HTR-8/SVneo (cell line): ENCODE measurements at places on chromosomes 16 and 17.

GRCh38 chr17:75364078-75364477, 41.4 kb downstream of the GRB2 start:
- DNase-seq: peak; percentile 59

- no peak for DNase-seq
These were observed 4.7 kb downstream of the DYNC1LI2 start for GRCh38 chr16:66746682-66747081.

DNA sequence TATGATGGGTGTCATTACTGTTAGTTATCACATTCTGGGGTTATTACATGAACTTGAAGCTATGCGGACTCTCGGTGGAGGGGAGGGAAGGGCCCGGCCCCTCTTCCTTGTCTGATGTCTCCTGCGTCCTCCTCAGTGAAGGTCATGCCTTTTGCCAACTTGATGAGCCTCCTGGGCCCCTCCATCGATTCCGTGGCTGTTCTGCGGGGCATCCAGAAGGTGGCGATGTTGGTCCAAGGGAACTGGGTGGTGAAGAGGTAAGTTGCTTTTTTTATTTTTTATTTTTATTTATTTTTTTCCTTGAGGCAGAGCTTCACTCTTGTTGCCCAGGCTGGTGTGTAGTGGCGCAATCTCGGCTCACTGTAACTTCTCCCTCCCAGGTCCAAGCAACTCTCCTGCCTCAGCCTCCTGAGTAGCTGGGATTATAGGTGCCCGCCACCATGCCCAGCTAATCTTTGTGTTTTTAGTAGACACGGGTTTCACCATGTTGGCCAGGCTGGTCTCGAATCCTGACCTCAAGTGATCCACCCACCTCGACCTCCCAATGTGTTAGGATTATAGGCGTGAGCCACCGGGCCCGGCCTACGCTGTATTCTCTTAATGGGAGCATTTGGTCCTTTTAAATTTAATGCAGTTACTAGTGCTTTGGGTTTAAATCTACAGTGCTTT, 21.6 kb downstream of the POLR3E start:
- DNase-seq: peak; percentile 27

DNA sequence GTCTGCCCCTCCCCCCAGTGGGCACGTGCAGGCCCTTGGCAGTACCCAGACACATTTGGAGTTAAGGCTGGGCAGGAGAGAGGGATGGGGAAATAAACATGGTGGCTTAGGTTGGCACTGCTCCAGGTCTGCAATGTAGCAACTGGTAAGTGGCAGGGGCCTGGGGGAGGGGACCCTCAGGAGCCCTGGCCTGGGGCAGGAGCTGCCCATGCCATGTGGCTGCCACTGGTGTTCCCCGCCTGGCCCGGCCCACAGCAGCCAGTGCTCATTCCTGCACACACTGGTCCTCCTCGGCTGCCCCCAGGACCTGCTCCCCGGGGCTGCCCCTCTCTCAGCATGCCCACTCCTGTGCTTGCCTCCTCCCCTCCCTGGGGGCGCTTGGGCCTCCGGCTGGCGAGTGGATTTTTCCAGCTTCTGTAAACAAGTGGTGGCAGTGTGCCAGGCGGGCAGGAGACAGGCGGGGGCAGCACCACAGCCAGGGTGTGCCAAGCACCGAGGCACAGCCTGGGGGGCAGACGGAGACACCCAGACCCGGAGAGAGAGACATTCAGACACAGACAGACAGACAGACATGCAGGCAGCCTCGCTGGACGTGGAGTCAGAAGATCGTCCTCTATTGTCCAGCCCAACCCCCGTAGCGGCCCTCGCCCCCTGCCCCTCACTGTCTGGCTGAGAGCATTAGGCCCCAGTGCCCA, 9.4 kb downstream of the THRA start:
- no peak for DNase-seq

DNA sequence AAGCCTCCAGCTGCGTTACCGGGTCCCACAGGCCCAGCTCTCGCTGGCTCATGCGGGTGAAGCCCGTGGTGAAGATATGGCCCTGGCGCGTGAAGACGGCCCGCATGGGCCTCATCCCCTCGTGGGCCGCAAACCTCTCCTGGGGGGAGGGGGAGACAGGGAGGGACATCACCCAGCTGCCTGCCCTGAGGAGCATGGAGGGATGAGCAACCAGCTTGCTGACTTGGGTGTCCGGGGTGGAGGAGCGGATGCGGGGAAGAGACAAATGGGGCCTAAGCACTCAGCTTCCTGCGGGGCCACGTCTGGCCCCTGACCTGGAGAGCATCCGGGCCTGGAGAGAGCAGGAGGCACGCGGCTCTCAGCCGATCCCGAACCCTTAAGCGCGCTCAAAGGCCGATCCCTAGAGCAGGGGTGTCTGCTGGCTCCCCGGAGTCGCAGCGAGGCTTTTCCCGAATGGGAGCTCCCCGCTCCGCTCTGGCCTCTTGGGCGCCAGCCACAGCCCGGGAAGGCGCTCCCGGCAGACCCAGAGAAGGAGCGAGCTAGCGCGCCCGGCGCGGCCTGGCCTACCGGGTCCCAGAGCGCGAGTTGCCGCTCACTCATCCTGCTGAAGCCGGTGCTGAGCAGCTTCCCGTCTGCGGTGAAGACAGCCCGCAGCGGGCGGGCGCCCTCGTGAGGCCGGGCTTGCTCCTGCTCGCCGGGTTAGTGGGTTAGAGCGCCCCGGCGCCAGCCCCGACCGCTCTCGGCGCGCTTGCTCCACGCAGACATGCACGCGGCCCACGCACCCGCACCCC, 5.0 kb downstream of the CORO6 start:
- DNase-seq: no peak

DNA sequence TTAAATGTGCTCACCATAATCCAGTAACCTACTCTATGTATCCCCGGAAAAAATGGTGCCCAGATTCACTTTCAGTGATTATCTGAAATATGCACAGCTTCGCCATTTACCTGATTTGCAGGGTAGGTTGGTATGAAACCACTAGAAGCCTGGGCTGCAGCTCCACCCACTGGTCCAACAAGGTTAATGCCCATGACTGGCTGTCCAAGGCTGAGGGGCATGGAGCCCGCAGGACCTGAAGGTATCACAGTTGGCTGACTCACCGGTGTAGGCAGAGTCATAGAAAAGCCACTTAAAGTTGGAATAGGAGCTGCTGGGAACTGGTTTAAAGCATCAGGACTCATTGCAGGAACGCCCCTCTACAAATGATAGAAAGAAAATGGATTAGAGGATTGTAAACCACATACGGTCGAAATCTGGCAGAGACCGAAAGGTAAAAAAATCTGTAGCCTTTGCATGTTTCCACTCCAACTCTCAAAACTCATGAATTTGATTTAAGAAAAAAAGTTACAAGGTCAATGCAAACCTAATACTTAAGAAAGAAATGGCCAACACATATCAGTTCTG, 38.6 kb downstream of the SYNRG start:
- peak; percentile 88 for DNase-seq

GRCh38 chr17:70190959-70191805, 21.9 kb downstream of the KCNJ2 start:
- no peak for DNase-seq

DNA sequence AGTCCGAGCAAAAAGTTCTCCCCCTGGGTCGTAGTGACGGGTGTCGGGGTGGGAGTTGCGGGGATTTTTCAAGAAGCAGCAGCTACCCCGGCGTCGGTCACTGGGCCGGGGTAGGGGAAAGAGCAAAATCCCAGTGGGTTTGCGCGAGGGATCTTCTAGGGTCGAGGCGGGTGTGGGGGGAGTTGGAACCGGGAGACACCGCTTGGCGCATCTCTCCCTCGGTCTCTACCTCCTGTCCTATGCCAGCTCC, 2.3 kb upstream of the UBTF start:
- DNase-seq: peak; percentile 47

- no peak for DNase-seq
These were observed 91.6 kb downstream of the ZDHHC7 start for GRCh38 chr16:84919708-84920107.

DNA sequence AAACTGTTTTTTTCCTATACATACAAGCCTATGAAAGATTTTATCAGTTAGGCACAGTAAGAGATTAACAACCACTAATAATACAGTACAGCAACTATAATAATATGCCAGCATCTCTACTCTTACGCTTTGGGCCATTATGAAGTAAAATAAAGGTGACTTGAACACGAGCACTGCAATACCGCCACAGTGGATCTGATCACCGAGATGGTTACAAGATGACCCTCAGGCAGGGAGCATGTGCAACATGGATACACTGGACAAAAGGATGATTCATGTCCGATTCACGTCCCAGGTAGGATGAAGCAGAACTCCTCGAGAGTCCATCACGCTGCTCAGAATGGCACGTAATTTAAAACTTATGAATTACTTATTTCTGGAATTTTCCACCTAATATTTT, 10.5 kb downstream of the PELP1 start:
- DNase-seq: no peak

DNA sequence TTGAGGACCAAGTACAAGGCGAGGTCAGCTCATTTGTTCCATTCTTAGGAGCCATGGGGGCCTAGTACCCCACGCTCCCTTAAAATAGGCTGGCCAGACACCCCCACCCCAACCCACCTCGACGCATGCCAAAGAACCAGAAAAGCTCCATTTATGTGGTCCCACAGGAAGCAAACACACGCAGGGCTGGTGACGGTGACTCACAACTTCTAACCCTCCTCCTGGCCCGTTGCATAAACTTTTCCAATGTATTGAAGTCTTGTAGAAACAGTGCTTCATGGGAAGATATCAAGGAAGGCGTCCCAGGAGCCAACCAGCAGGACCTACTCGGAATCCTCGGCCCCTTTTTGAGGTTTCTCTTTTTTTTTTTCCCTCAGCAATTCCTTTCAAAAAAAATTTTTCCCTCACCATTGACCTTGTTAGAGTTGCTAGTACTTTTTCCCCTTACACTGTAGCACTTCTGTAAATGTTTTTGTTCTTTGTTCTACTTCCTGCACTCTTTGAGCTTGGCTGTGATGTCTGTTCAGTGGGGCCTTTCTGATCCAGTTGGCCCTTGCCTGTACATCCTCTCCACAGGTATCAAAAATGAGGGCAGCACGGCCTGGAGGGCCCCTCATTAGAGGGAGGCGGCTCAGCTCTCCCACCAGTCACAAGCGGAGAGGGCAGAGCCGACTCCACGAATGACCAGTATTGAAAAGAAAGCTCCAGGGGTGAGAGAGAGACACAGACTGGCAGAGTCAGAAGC, 208.3 kb downstream of the RGS9 start:
- no peak for DNase-seq

- no peak for DNase-seq
These were observed 73.3 kb upstream of the CNEP1R1 start for GRCh38 chr16:49951574-49952195.

GRCh38 chr17:42179911-42180410, 981 bp downstream of the KCNH4 start:
- peak; percentile 53 for DNase-seq

GRCh38 chr17:10169290-10169689, 29.1 kb downstream of the GAS7 start:
- no peak for DNase-seq

GRCh38 chr17:57892146-57892819, 42.4 kb upstream of the MRPS23 start:
- peak; percentile 91 for DNase-seq

DNA sequence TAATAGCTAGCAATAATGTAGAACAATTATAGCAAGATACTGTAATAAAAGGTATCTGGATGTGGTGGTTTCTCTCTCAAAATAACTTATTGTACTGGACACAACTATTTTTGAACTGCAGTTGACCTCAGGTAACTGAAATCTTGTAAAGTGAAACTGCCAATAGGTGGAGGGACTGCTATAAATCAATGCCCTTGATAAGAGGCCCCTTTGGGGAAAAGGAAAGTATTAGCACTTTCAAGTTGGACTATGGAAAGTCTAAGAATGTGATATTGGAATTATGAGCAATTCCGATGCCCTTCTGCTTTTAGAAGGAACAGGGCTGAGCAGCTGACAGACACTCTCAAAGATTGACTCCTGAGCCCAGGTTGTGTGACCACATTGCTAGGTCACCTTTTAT, 44.5 kb upstream of the ARHGAP44 start:
- no peak for DNase-seq

GRCh38 chr17:557371-557770, 157.3 kb downstream of the VPS53 start:
- DNase-seq: no peak

DNA sequence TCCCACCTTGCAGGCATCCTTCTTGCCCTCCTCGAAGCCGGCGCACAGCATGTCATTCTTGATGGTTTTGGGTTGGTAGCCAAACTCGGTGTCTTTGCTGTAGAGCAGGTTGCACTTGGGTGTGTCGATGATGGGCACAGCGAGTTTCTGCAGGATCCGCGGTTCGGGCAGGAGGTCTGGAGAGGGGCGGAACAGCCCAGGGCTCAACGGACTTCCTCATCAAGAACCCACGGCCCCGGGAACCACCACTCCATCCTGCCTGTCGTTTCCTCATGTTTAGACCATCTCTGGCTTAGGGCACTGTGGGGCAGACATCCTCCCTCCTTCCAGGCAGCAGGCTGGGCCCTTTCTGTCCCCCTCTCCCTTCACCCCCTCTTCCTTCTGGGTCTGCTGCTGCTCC, 6.5 kb downstream of the PRSS27 start:
- no peak for DNase-seq

DNA sequence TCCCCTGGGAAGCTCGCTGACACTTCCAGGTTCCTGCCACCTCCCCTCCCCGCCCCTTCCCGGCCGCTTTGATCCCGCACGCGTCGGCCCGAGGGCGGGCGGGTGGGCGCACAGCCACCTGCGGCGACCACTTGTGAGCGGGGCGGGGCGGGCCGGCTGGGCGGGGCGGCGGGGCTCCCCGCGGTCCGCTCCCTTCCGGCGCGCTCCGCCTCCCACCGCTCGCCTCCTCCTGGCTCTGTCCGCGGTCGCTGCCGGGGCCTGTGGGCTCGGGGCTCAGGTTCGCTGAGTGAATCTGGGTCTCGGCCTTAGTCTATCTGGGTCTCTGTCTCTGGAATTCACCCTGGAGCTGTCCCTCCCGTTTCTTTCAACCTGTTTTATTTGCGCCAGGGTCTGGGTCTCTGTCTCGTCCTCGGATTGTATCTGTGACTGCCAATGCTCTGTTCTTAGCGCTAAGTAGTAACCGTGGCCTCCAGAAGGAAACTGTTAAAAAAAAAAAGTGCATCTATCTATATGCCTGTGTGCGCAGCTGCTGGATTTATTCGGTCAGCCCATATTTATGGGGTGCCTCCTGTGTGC, 2.7 kb upstream of the HES7 start:
- DNase-seq: no peak

GRCh38 chr16:8567355-8568230, 22.7 kb downstream of the TMEM114 start:
- DNase-seq: peak; percentile 75
